ENCODE measurements at places on chromosomes 13 and 19.

- no peak for DNase-seq
Observed at GRCh38 chr19:46303691-46304397, 7.0 kb downstream of the HIF3A start.

DNA sequence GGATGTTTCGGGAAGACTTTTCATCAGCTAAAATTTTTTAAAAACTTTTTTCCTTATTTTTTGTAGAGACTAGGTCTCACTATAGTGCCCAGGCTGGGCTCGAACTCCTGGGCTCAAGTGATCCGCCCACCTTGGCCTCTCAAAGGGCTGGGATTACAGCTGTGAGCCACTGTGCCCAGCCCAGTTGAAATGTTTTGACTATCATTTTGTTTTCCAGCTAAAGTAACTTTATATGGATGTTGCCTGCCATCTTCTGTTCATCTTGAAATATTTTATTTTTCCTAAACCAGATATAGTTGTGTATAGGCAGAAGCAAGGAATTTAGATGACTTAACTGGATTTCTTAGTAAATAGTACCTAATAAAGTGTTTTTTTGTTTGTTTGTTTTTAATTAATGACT is 7.0 kb downstream of the CAB39L start:
- DNase-seq = no peak

DNA sequence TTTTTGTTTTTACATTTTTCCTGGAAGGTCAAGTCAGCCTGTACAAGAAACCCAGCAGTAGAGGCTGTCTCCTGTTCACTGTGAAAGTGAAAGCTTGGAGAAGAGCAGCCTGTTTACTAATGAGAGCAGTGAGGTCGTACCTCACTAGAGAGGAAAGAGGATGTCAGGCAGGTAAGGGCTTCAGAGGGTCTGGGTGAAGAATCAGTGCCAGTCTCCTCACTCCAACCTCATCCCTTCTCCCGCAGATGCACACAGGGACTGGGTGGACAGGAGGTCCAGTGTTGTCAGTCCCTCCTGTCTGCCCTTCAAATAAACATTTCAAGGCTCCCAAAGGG is 462.5 kb downstream of the KLF5 start:
- no peak for DNase-seq

GRCh38 chr13:46620029-46620428 is 67.1 kb downstream of the LRCH1 start:
- no peak for DNase-seq

GRCh38 chr13:97012251-97013048 is 18.2 kb upstream of the OXGR1 start:
- no peak for DNase-seq

GRCh38 chr19:504616-505015 is 2.7 kb upstream of the TPGS1 start:
- DNase-seq = no peak
